ENCODE measurements at places on chromosomes 7 and 10.

DNA sequence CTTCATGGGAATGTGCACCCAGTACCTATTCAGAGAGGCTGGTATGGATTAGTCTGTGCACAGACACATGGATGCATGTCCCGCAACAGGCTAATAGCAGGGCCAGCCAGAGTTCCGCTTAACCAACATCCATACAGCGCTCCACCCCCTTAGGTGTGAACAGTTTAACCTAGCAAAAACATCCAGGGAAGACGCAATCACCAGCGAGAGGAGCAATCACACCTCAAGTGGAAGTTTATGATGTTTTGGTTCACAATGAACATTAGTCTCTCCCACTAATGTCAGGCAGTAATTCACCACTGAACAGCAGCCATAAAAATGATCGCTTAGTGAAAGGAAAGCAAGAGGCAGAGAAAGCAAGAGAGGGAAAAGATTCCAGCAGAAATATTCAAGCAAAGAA is 91.1 kb downstream of the PLXNA4 start:
- DNase-seq, result no peak

GRCh38 chr10:62268399-62269114 is at the start of gene RTKN2:
Gene RTKN2 (minus strand): TSS chr10:62268844. CDS start chr10:62268610, 234 bp downstream.
- peak; percentile 74 for DNase-seq

- no peak for DNase-seq
Observed at GRCh38 chr10:1666147-1666546, 71.2 kb downstream of the ADARB2 start.

GRCh38 chr7:138021889-138022288 is 20.0 kb upstream of the CREB3L2 start:
- no peak for DNase-seq

GRCh38 chr7:34851431-34851830 is 185.9 kb downstream of the DPY19L1 start:
- no peak for DNase-seq

DNA sequence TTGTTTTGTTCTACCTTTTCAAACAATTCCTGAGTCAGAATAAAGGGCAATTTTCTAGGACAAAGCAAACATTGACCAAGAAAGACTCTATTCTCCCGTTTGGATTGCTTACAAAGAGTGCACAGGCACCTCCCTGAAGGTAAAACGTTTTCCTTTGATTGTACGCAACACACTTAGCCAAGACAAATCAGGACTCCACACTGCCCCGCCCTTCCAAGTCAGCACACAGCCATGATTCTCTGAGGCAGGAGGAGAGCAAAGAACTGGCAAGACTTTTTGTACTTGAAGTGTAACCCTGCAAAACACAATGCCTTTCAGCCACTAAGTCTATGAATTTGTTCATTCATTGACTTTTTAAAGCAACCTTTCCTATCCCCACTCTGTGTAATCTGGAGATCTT is 85.0 kb upstream of the FAM180A start:
- no peak for DNase-seq
